CD8-positive, alpha-beta memory T cell (primary cell): ENCODE measurements at places on chromosomes 2 and 18.

DNA sequence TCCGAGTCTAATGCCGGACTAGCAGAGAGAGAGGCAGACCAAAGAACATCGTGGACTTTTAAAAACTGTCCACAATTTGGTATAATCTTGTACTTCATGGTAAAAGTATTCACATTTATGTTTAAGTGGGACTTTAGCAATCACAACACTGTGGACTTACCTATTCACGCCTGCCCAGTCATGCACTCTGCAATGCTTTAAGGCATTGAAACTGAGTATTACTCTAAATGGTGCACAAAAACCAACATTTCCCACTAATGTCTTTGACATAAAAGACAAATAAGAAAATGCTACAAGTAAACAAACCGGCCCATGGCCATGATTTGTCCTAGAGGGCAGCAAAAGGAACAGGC is 91.3 kb downstream of the ACVR1 start:
- no peak for DNase-seq

- no peak for DNase-seq
Measured at GRCh38 chr2:217412721-217413120, 552.9 kb upstream of the TNP1 start.

DNA sequence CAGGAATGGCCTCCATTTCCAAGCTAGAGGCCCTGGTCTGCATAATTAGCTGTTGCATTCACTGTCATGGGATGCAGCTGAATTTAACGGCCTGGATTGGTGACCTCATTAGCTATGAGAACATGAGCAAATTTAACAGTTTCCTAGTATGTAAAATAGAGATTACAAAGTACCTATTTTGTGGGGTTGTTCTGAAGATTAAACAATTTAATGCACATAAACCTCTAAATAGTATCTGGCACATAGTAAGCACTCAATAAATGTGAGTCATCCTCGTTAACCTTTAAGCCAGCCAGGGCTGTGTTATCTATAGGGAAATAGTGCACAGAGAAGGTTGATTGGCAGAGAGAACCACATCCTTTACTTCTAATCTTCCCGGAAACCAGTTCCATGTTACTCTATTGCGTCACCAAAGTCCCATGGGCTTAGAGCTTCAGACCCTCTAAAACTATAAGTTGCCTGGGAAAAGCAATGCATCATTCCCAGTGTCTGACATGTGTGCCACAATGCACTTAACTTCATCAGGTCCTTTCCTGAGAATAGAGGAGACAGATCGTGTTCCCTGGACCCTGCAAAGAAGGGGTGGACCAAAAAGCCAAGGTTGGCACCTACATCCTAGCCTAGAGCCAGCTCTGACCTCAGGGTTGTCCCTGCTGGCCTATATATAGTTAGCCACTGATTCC is 196.5 kb downstream of the LNPK start:
- no peak for DNase-seq

DNA sequence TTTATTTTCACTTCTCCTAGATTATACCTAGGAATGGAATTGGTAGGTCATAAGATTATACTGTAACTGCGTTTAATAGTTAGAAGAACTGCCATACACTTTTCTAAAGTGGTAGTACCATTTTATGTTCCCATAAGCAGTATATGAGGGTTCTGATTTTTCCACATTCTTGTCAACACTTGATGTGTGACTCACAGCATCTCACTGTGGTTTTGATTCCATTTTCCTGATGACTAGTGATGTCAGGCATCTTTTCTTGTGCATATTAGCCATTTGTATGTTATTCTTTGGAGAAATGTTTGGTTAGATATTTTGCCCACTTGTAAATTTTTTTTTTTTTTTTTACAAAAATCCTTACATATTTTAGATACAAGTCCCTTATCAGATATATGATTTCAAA is 2.3 kb downstream of the DCAF17 start:
- DNase-seq, result no peak

- no peak for DNase-seq
Measured at GRCh38 chr2:65277791-65278483, 50.3 kb downstream of the ACTR2 start.

- no peak for DNase-seq
Measured at GRCh38 chr2:85649201-85650190, 18.5 kb downstream of the SFTPB start.

GRCh38 chr2:149313512-149313972 is 16.8 kb upstream of the LYPD6 start:
- DNase-seq, result no peak

DNA sequence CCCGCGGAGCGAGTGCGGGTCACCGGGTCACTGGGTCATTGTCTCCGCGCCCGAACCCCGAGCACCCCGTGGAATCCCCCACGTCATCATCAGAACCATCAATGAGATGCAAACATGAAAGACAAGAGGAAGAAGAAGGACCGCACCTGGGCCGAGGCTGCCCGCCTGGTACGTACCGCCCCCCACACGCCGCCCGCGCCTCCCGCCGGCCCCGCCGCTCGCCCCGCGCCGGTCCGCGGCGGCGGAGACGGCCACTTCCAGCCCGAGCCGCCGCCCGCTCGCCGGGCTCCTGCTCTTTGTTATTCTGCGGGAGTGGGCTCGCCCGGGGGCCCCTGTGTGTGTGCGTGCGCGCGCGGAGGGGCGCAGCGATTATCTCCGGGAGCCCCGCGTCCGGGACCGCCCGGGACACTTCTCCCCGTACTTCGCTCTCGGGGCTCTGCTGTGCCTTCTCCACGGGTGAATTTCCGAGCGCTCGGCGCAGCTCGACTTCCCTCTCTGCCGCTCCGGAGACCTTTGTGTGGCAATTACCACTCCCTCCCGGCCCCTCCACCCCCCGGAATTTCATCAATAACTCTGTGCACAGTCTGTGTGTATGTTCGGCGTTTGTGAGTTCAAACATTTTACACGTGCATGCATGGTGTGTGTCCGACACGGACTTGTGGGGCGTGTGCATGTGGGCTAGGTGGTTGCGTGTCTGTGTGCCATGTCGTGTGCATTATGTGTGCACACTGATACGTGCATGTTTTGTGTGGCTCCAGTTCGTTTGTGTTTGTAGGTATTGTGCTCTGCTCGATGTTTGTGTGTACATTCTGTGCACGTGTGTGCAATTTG is 714 bp downstream of the ASXL3 start:
- no peak for DNase-seq
